Activated naive CD4-positive, alpha-beta T cell treated with anti-CD3 and anti-CD28 coated beads, Interleukin-2, amount 10 ng/mL, durations not matched to agents 5 hours and 36 hours (primary cell): ENCODE measurements at places on chromosomes 5 and 9. TPM values are rescaled to one million over a fixed set of nuclear protein-coding genes. Genes with fewer than 3 reads are reported as not detected.

The EMB gene
- total RNA-seq, result 156 TPM

The GMCL2 gene
- total RNA-seq, result not detected

The BTNL8 gene
- not detected for total RNA-seq

The GRXCR2 gene
- not detected for total RNA-seq

The PCDHGA1 gene
- not detected for total RNA-seq

The FNIP1 gene
- 28.3 TPM for total RNA-seq
